ENCODE measurements at places on chromosomes 13 and 19.

DNA sequence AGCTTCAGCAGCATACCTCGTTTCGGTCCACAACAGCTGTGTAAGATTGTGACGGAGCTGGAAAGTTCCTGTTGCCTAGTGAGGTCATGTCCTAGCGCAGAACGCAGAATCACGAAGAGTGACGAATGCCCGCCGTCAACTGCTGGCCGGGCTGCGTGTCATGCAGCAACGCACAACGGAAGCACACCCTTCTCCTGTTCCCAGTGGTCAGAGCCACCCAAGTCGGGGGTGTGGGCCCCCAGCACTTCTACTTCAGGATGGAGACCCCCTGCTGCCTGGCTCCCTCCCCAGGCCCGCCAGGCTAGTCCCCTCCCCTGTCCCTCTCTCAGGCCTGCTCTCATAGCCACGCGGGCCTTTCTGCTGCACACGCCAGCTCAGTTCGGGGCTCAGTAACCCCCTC lies 25.9 kb downstream of the C2CD4C start:
- DNase-seq = no peak

DNA sequence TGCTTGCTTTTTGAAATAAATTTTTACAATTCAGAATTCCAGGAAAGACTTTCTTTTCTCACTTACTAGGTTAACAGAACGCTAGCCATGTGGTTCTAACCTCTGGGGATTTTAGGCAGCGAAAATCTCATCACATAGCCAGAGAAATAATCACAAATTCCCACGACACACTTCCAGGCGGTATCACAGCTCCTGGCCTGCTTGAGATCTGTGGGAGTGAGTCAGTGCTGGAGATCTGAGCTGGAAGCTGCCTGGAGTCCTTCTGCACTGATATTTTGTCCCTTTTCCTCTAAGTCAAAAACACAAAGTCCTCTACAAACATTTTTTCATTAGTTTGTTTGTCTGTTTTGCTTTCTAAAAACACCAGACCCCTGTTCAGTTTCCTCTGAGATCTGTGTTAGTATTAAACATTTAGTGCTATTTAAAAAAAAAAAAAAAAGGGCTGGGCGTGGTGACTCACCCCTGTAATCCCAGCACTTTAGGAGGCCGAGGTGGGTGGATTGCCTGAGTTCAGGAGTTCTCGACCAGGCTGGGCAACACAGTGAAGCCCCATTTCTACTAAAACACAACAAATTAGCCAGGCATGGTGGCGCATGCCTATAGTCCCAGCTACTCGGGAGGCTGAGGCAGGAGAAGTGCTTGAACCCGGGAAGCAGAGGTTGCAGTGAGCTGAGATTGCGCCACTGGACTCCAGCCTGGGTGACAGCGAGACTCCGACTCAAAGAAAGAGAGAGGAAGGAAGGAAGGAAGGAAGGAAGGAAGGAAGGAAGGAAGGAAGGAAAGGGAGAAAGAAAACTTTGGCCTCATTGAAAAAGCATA lies 12.2 kb upstream of the UBE2L5 start:
- no peak for DNase-seq

DNA sequence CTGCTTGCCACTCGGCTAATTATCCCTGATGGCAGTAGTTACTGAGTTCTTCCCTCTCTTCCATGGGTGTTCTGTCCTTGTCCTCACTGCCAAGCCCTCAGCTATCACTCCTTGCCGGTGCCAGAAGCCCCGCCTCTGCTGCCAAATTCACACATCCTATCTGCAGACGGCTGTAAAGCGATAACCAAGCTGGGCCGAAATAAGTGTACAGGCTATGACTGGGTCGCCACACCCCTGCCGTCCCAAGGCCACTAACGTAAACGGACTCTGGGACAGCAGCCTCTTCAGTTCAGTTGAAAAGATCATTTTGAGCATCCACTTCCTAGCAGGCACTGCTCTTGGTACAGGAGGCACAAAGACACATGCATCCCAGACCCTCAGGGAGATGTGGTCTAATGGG lies 13.3 kb downstream of the SLC7A1 start:
- DNase-seq = no peak

GRCh38 chr13:111153977-111154332 lies 38.8 kb downstream of the ARHGEF7 start:
- DNase-seq = peak; percentile 33

GRCh38 chr13:33800646-33801186 lies 17.2 kb upstream of the RFC3 start:
- DNase-seq = no peak

DNA sequence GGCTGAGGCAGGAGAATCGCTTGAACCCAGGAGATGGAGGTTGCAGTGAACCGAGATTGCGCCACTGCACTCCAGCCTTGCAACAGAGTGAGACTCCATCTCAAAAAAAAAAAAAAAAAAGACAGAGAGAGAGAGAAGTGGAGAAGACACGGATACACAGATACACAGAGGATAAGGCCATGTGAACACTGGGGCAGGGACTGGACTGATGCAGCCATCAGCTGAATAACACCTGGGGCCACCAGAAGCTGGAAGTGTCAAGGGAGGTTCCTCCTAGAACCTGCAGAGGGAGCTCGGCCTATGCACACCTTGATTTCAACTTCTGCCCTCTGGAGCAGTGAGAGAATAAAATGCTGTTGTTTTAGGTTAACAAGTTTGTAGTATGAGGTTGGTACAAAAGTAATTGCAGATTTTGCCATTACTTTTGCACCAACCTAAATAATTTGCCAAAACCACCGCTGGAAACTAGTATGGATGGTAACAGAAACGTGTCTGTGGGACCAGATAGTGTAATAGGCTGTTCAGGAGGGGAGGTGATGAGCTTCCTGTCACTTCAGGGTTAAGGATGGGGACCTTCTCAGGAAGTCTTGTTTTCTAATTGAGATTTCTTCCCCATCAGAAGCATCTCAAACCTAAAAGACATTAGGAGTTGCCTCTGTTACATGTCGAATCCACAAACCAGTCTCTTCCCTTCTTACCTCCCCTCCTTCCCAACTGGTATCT lies 36.4 kb upstream of the IGSF23 start:
- DNase-seq = peak; percentile 78

DNA sequence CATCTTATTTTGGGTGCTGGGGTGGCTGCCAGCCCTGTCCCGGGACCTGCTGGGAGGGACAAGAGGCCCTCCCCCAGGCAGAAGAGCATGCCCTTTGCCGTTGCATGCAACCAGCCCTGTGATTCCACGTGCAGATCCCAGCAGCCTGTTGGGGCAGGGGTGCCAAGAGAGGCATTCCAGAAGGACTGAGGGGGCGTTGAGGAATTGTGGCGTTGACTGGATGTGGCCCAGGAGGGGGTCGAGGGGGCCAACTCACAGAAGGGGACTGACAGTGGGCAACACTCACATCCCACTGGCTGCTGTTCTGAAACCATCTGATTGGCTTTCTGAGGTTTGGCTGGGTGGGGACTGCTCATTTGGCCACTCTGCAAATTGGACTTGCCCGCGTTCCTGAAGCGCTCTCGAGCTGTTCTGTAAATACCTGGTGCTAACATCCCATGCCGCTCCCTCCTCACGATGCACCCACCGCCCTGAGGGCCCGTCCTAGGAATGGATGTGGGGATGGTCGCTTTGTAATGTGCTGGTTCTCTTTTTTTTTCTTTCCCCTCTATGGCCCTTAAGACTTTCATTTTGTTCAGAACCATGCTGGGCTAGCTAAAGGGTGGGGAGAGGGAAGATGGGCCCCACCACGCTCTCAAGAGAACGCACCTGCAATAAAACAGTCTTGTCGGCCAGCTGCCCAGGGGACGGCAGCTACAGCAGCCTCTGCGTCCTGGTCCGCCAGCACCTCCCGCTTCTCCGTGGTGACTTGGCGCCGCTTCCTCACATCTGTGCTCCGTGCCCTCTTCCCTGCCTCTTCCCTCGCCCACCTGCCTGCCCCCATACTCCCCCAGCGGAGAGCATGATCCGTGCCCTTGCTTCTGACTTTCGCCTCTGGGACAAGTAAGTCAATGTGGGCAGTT lies 8.6 kb downstream of the CALM3 start:
- no peak for DNase-seq

DNA sequence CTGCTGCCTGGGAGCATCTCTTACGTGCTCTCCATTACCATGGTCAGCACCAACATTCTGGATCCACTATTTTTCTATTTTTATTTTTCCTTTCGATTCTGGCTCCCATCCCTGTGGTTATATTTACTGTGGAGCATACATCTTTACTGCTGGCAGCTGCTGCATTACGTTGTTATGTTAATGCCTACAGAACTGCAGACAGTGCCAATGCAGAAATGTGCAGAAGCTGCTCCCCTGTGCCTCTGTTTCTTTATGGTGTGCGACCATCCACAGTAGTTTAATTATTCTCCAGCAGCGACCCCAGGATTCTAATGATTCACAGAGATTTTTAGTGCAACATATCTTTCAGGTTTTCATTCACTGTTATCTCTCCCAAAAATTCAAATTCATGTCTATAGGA lies 911.7 kb upstream of the SLITRK6 start:
- no peak for DNase-seq

GRCh38 chr19:18408053-18408476 lies 10.6 kb upstream of the LRRC25 start:
- DNase-seq = peak; percentile 52

DNA sequence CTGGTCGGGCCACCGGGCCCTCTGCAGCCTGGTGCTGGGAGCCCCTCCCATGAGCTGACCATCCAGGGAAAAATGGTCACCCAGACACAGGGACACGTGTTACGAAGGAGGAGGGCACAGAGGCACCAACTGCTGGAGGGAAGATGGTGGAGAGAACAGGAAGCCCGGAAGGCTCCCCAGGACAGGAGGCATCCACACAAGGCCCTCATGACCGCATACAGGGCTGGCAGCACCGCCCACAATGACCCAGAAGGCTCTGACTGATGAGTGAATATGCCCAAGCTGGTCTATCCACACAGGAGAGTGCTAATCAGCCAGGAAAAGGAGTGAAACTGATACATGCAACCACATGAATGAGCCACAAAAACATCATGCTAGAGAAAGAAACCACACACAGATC lies 14.0 kb upstream of the TMEM86B start:
- no peak for DNase-seq

- no peak for DNase-seq
Observed at GRCh38 chr13:89432997-89433396, 1761.8 kb downstream of the SLITRK5 start.

GRCh38 chr19:24101459-24102115 lies 14.6 kb downstream of the ZNF254 start:
- DNase-seq = no peak

DNA sequence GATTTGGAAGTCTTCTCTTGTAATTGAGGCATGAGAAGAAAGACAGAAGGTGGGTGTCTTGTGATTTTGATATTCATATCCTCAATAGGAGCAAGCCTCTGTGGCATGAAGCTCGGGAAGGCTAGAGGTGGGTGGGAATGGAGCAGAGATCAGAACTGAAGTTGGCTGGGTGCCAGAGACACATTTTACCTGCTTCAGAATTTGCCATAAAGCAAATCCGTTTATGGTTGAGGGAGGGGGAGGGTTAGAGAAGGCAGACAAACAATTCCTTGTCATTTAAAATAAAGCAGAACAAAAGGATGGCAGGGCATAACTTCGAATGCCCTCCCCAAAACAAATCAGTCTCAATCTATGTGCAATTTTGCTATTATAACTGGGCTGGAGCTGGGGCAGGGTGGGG lies 305.9 kb downstream of the KLF5 start:
- DNase-seq = no peak

- DNase-seq = peak; percentile 40
Observed at GRCh38 chr19:8363803-8364771, at the start of gene ANGPTL4. Gene ANGPTL4, plus strand, starts transcription at chr19:8364155. Its CDS starts 167 bp downstream, at chr19:8364322.

GRCh38 chr19:36106441-36106840 lies 4.5 kb upstream of the OVOL3 start:
- DNase-seq = no peak

- no peak for DNase-seq
Observed at GRCh38 chr19:52028780-52029123, 573 bp upstream of the ZNF614 start.

- DNase-seq = no peak
Observed at GRCh38 chr19:15212711-15213110, 11.9 kb upstream of the NOTCH3 start.

DNA sequence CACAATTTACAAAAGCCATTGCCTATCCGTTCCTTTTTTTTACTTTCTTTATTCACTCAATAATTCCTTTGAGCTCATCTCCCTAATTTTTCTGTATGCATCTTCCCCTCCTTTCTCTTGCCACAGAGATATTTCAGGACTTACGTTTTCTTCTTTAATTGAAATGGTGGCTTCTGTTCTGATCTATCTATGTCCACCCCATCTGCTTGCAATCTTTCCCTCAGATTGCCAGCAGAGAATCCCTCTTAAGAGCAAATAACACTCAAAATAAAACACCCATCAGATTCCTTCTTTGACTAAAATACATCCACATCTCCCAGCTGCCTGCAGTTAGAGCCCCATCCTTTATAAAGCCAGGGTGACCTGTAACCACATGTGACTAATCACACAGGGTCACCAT lies 478.6 kb downstream of the EFNB2 start:
- DNase-seq = no peak

DNA sequence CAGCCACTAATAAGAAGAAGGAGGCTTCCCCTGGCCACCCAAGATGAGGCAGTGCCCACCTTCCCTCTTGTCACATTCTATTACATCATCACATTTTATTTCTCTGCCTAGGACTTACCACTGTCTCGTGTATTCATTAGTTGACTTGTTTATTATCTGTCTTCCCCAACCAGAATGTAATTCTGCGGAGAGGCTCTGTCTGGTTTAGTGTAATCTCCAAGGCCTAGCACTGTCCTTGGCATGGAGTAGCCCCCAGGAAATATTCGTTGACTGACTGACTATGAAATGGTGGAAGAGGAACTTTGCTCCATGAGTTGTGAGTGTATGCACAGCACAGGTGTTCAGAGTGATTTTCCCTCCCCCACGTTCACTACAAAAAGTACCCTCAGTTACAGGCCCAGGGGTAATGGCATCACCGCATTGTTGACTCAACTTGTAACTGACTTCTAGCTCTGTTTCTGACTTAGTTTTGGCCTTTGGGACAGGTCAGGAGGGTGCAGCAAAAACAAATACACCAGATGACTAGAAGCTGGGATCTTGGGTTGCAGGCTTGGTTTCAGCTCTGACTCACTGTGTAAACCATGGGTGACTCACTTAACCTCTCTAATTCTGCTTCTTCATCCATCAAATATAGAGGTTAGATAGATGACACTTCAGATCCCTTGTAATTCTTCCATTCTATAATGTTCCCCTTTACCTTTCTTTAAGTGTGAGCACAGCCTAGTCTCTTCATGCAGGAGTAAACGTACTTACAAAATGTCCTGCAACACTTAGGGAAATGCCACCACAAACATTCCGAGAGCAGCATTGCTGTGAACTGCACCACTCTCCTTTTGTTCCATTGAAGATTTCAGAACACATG lies 229.7 kb downstream of the KCNRG start:
- DNase-seq = peak; percentile 59

- no peak for DNase-seq
Observed at GRCh38 chr13:93646245-93646644, 419.6 kb downstream of the GPC6 start.

- no peak for DNase-seq
Observed at GRCh38 chr19:10433131-10433536, 12.8 kb downstream of the PDE4A start.

GRCh38 chr19:30206187-30206586 lies 166.0 kb upstream of the ZNF536 start:
- no peak for DNase-seq

GRCh38 chr19:48255376-48256303 lies at the start of gene CARD8:
Gene CARD8, minus strand, starts transcription at chr19:48255912. Its CDS starts 14,892 bp downstream, at chr19:48241020.
- DNase-seq = peak; percentile 77
